Left ventricle myocardium inferior (tissue), 1 donor: ENCODE measurements at places on chromosomes 12 and 14. TPM values are rescaled to one million over a fixed set of nuclear protein-coding genes. Genes with fewer than 3 reads are reported as not detected.

Gene TCL1B
- total RNA-seq: not detected

Gene TAS2R14
- total RNA-seq: 0.58 TPM

Gene PAH
- total RNA-seq: not detected

Gene HOXC12
- total RNA-seq: not detected

Gene ALKBH2
- total RNA-seq: 6.5 TPM
